Caco-2 (cell line): ENCODE measurements at places on chromosomes 5 and 9.

GRCh38 chr5:132100672-132101261, 27.2 kb downstream of the CSF2 start:
- no peak overlapping the region for H3K27ac ChIP-seq
- no peak overlapping the region for H3K4me3 ChIP-seq
- H3K27me3 ChIP-seq: no peaks in the 10 kb centered on the region

DNA sequence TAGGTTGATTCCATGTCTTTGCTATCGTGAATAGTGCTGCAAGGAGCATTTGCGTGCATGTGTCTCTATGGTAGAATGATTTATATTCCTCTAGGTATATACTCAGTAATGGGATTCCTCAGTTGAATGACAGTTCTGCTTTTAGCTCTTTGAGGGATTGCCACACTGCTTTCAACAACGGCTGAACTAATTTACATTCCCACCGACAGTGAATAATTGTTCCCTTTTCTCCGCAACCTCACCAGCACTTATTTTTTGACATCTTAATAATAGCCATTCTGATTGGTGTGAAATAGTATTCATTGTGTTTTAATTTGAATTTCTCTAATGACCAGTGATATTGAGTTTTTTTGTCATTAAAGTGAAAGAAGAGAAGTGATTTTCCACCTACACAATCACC, 18.5 kb downstream of the IFNA5 start:
- H3K4me1 ChIP-seq: no peaks in the 10 kb centered on the region
- no peak overlapping the region for H3K4me3 ChIP-seq
- H3K27ac ChIP-seq: no peak overlapping the region

DNA sequence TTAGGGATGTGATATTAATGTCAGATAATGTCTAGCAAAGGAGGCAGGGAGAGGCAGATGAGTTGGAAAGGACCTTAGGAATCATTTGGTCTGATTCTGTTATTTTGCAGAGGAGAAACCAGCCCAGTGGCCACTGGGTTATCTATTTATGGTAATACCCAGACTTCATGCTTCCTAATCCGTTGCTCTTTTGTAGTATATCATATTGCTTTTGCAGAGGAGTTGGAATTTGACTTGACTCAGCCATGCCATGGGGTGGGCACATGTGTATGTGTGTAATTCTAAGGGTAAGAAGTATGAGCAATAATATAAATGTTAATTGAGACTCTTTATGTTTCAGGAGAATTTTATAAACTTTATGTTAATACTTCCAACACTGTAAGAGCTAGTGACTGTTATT, 7.3 kb downstream of the GPR21 start:
- no peaks in the 10 kb centered on the region for H3K27me3 ChIP-seq
- H3K27ac ChIP-seq: no peak overlapping the region
- DNase-seq: no peak
- H3K36me3 ChIP-seq: no peaks in the 10 kb centered on the region
- no peaks in the 10 kb centered on the region for H3K4me1 ChIP-seq
- no peak overlapping the region for H3K4me3 ChIP-seq

DNA sequence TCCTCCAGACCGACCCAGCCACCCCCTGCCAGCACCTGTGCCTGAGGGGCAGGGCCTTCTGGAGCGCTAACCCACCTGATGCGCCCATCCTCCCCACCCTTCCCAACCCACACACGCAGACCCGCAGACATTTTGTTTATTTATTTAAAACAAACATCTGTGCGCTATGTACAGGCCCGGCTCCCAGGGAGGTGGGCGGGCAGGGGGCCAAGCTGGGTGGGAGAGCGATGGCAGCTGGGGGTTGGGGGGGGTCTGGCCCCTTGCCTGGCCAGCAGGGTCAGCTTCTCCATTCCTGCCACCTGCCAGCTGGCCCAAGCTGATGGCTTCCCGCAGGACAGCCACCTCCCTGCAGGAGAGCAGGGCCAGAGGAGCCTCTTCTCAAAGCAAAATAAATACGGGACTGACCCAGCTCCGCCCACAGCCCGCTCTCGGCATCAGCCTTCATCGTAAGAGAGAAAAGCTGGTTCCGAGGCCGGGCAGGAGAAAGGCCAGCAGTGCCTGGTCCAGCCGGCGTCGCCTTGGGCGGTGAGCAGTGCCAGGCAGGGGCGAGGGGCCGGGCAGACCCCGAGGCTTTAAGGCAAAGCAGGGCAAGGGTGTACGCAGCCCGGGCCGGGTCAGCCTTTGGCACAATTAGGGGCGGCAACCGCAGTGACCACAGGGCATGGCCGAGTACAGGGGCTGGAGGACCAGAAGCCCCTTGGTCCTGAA, 10.9 kb upstream of the CLIC3 start:
- DNase-seq: no peak
- no peaks in the 10 kb centered on the region for H3K36me3 ChIP-seq
- no peak overlapping the region for H3K4me3 ChIP-seq
- H3K4me1 ChIP-seq: no peaks in the 10 kb centered on the region
- H3K27me3 ChIP-seq: no peaks in the 10 kb centered on the region
- H3K27ac ChIP-seq: no peak overlapping the region

DNA sequence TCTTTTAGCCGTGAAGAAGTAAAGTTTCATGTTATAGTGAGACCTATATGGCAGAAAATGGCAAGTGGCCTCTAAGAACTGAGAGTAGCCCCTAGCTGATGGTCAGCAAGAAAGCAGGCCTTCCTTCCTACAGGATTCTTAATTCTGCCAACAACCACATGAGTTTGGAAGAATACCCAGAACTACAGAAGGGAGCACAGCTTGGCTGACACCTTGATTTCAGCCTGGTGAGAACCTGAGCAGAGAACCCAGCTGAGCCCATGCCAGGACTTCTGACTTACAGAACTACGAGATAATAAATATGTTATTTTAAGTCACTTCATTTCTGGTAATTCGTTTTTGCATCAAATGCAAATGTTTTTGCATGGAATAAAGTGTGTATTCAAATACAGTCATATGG, 5.9 kb upstream of the FBXL17 start:
- no peak for DNase-seq
- no peak overlapping the region for H3K27ac ChIP-seq
- no peaks in the 10 kb centered on the region for H3K36me3 ChIP-seq
- peaks cover 5% of the 10 kb centered on the region; the same call in 1 of the 2 replicates for H3K4me1 ChIP-seq
- H3K4me3 ChIP-seq: no peak overlapping the region

GRCh38 chr5:87020099-87020934, 247.4 kb upstream of the RASA1 start:
- DNase-seq: no peak
- no peaks in the 10 kb centered on the region for H3K36me3 ChIP-seq
- no peaks in the 10 kb centered on the region; the same call in none of the 2 replicates for H3K27me3 ChIP-seq

DNA sequence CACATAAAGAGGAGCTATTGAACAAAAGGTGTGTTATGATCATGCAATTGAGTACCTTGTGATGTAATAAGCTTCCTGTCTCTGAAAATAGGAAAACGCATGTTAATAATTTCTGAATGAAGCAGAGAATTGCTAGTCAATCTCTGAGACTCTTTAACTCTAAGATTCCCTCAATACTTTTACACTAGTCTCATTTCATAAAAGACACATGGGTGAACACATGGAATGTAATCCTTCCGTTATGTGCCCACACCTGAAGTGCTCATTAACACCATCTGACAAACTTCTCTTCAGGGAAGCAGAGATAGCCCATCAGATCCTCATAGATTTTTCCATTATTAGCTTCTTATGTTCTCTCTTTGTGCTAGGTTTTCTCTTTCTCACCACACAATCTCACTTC, 182.4 kb downstream of the TLR4 start:
- DNase-seq: no peak
- no peaks in the 10 kb centered on the region for H3K36me3 ChIP-seq
- no peaks in the 10 kb centered on the region for H3K27me3 ChIP-seq
- H3K4me1 ChIP-seq: no peaks in the 10 kb centered on the region

DNA sequence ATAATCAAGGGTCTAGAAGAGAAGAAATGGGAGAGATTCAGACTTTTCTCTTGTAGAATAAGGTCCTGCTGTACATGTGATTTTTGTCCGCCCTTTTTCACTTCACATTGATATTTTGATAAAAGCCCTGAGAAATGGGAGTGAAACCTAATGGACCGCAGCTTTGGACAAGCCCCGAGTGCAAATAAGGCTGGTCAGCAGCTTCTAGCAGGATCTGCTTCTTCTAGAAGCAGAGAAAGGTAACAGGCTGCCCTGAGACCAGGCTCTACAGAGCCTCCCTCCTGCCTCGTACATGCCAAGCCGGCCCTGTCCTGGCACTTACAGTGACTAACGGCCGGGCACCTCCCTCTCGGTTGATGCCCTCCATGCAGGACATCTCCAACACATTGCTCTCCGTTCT, 33.4 kb downstream of the ACER2 start:
- H3K4me1 ChIP-seq: no peaks in the 10 kb centered on the region
- H3K4me3 ChIP-seq: no peak overlapping the region
- no peaks in the 10 kb centered on the region for H3K27me3 ChIP-seq
- DNase-seq: no peak
- no peaks in the 10 kb centered on the region for H3K36me3 ChIP-seq
- H3K27ac ChIP-seq: no peak overlapping the region

- no peak for DNase-seq
- H3K27ac ChIP-seq: no peak overlapping the region
- H3K4me3 ChIP-seq: no peak overlapping the region
Measured at GRCh38 chr5:98432378-98432777, 341.1 kb upstream of the RGMB start.

- no peaks in the 10 kb centered on the region for H3K36me3 ChIP-seq
- no peak for DNase-seq
- no peaks in the 10 kb centered on the region for H3K27me3 ChIP-seq
- no peak overlapping the region for H3K4me3 ChIP-seq
Measured at GRCh38 chr5:96114736-96115135, 153.1 kb upstream of the ELL2 start.

GRCh38 chr9:111151537-111151936, 113.3 kb upstream of the LPAR1 start:
- no peak overlapping the region for H3K4me3 ChIP-seq
- no peaks in the 10 kb centered on the region for H3K4me1 ChIP-seq
- no peak for DNase-seq
- H3K27me3 ChIP-seq: no peaks in the 10 kb centered on the region
- no peaks in the 10 kb centered on the region for H3K36me3 ChIP-seq

DNA sequence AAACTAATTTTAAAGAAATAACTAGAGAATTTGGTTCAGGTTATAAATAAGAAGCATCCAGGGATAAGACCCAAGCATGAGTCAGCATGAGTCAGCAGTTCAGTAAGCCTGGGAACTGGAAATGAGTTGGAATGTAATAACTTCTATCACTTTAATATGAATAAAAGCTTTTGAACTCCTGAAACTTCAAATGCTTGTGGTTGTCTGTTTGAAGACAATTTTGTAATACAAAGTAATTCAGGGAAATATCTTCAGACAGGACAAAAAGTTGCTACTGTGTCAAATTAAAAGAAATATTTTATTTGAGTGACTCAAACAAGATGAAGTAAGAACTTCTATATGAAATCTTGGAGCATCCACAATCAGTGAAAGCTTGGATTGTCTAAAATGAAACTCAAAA, 331.2 kb upstream of the DAB2 start:
- no peak overlapping the region for H3K27ac ChIP-seq
- H3K4me3 ChIP-seq: no peak overlapping the region
- no peaks in the 10 kb centered on the region for H3K27me3 ChIP-seq
- no peak for DNase-seq

GRCh38 chr5:150512368-150512747, 4.4 kb downstream of the NDST1 start:
- no peaks in the 10 kb centered on the region for H3K27me3 ChIP-seq
- no peak overlapping the region for H3K4me3 ChIP-seq
- H3K4me1 ChIP-seq: peaks cover 71% of the 10 kb centered on the region
- peak overlapping the region; percentile 96 for H3K27ac ChIP-seq
- 0 out of 2 replicates have a peak, but pooled peaks cover 1% of the 10 kb centered on the region for H3K36me3 ChIP-seq

DNA sequence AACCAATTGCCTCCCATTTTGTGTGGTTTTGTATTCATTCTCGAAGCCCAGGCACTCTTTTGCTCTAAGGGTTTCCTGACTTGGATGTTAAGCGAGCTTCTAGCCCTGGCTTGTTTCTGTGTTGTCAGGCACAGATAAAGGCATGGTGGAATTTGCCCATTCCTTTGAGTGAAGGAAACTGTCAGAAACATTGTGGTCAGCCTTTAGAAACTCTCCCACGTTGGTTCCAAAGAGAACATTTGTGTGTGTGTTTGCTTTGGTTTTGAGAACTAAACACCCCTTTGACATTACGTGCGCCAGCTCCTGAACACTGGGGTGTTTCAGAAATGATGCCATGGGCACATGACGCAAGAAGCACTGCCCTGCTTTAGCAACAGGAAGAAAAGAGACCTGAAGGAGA, 320.9 kb downstream of the NTRK2 start:
- H3K36me3 ChIP-seq: no peaks in the 10 kb centered on the region
- no peak for DNase-seq
- no peak overlapping the region for H3K4me3 ChIP-seq
- H3K4me1 ChIP-seq: no peaks in the 10 kb centered on the region

GRCh38 chr5:179377421-179378115, 32.3 kb upstream of the ADAMTS2 start:
- H3K4me3 ChIP-seq: no peak overlapping the region
- no peaks in the 10 kb centered on the region for H3K4me1 ChIP-seq
- H3K36me3 ChIP-seq: no peaks in the 10 kb centered on the region
- H3K27ac ChIP-seq: no peak overlapping the region

- DNase-seq: no peak
Measured at GRCh38 chr9:34332076-34332964, 3.0 kb downstream of the NUDT2 start.

- DNase-seq: no peak
- no peak overlapping the region for H3K4me3 ChIP-seq
Measured at GRCh38 chr5:76441101-76441500, 38.0 kb downstream of the IQGAP2 start.
